Suppressor macrophage (primary cell): ENCODE measurements at places on chromosomes 1 and 21.
A peak's percentile ranks its signal among the peaks of the same experiment; 100 is the strongest.

DNA sequence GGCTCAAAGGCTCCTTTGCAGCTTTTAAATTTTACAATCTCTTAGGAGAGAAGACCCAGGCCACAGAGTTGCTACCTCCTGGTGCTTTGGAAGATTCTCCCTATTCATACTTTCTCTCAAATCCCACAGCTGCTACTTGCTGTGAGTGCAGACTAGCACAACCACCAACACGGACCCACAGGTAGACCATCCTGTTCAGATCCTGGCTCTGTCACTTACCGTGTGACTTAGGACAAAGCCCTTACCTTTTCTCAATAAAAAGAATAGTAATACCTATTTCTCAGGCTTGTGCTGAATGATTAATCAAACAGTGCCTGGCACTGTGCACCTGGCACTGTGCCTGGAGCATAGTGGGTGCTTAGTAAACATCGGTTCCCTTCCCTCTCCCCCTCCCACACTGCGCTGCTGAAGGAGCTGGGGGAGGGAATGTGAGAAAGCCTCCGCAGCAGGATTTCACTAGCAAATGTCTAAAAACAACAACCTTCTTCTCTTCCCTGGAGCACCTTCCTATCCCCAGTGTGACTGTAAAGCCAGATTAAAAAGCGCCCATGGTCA, 81.7 kb downstream of the PGM1 start:
- no peak for DNase-seq

DNA sequence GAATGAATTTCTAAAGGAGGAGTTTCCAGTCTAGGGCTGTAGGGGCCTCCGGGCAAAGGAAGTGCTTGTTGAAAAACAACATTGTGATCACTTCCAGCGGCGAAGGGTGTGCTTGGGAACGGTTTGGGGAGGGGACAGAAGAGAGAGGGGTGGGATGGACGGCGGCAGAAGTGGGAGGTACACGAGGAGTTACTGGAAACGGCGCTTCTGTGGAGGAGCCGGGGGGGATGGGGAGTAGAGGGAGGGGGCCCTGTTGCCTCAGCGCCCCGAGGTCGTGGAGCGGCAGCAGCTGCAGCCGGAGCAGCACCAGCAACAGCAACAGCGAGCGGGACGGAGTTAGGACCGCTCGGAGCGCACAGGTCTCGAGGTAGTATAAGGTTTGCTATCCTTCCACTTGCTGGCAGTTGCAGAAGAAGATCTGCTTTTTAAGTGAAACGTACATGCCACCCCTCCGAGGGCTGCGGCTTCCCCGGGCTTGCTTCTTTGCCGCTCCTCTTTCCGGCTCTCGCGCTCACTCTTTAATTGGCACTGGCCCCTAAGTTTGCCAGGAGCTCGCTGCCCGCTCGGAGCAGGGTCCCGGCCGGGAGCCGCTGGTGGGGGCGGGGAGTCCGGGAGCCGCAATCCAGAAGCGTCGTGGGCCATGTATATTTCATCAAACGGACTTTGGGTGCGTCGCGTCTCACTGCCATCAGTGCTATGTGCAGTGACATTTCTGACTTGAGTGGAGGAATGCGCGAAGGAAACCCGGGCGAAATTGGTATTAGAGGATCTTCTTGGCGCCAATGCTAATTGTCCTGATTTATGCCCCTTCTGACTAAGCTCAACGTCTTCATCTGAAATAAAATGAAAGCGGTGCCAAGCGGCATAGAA, 771 bp upstream of the NTNG1 start:
- no peak for DNase-seq

GRCh38 chr1:28807046-28807445, 4.9 kb upstream of the OPRD1 start:
- no peak for DNase-seq

DNA sequence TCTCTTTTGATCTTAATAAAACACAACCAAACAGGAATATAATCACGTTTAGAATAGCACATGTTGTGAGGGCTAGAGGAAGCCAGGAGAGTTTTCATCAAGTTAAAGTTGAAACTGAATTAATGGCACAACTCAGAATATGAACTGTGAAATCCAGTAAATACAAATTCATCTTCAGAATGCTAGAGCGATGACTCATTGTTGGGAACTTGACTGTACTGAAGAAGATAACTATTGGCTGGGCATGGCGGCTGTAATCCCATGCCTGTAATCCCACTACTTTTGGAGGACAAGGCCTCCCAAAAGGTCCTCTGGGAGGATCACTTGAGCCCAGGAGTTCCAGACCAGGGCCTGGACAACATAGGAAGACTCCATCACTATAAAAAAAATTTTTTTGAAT, 8.8 kb downstream of the SYF2 start:
- DNase-seq = no peak

GRCh38 chr1:211037095-211037494, 96.9 kb downstream of the KCNH1 start:
- DNase-seq = peak; percentile 4

DNA sequence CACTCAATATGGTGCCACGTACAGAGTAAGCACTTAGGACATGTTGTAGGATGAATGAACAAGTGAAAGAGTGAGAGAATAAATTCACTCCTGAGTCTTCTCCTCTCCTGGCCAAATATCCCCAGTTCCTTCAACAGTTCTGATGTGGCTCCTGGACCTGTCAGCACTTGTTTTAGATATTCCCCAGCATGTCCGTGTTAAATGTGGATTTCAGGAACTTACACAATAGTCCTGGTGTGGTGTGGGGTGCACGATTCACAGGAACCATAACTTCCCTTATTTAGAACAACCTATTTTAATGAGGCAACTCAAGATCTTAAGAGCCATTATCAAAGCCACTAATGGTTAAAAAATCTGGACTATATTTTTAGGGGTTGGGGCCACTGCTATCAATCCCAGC, 39.0 kb upstream of the MYSM1 start:
- peak; percentile 82 for DNase-seq

GRCh38 chr1:244218220-244218619, 167.1 kb downstream of the ZBTB18 start:
- no peak for DNase-seq

- DNase-seq = no peak
Measured at GRCh38 chr1:2459757-2460156, 16.3 kb upstream of the PLCH2 start.

GRCh38 chr1:239306426-239306825, 79.9 kb upstream of the CHRM3 start:
- no peak for DNase-seq

GRCh38 chr1:18836654-18837053, 22.8 kb downstream of the TAS1R2 start:
- DNase-seq = no peak

- peak; percentile 36 for DNase-seq
Measured at GRCh38 chr1:9078015-9078751, 8.7 kb upstream of the SLC2A5 start.

DNA sequence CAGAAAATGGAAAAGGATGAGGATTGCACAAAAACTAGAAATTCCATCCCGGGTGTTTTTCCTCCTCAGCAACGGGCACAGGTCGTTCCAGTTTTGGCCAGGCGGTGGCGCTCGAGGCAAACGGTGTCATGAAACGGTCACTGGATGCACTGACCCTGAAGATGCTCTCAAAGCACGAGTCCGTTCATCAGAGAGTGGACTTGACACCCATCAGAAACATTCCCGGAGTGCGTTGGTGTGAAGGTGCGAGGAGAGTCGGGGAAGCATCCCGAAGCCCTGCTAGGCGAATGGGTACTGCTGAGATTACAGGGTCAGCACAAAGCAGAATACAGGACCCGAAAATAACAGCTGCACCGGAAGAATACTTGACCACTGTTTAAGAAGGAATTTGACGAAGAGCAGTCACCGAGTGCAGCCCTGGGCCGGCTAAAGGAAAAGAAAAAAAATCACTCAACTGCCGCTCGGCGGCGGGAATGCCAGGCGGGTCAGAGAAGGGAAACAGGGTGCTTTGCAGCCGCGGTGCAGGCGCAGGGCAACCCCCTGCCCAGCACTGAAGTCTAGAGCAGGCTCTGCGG, 71.7 kb upstream of the ETS2 start:
- peak; percentile 91 for DNase-seq

DNA sequence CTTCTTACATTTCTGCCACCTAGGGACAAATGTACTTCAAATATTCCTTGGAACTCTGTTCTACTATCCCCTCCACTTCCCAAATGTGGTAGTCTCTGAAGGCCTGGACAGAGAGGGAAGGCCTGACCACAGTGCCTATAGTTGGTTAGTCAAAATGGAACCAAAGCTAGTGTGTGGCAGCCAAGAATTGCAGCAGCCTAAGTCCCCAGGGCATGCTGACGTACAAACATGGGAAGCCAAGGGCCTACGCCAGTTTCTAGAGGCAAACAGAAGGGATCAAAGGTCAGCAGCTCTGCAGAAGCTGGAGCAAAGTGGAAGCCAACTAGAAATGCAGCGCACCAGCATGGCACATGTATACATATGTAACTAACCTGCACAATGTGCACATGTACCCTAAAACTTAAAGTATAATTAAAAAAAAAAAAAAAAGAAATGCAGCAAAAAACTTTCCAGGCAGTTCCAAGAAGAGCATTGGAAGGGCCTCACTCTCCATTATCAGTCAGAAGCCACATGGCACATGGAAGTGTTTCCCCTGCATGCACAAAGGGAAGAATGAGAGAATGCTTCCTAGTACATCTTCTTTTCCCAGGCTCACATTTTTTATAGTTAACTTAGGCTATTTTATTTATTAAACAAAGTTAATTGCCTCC, 39.4 kb upstream of the GADD45A start:
- DNase-seq = no peak

- DNase-seq = no peak
Measured at GRCh38 chr1:236920286-236920894, 83.9 kb downstream of the MT1HL1 start.

DNA sequence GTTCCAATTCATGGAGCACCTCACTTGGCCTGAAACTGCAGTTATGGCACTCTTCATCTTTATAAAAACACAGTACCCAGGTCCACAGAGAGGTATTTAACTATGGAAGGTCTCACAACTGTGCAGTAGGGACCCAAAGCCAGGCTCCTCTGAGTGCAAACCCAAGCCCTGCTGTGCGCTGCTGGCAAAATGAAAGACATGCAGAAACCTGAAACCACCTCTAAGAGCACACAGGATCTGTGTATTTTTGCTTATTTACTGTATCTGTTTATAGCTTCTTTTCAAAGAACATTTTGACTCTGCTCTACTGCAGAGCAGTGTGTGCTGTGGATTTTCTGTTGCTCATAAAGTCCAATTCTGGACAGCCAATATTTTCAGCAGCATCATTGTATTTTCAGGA, 166.6 kb downstream of the DSCAM start:
- DNase-seq = no peak

DNA sequence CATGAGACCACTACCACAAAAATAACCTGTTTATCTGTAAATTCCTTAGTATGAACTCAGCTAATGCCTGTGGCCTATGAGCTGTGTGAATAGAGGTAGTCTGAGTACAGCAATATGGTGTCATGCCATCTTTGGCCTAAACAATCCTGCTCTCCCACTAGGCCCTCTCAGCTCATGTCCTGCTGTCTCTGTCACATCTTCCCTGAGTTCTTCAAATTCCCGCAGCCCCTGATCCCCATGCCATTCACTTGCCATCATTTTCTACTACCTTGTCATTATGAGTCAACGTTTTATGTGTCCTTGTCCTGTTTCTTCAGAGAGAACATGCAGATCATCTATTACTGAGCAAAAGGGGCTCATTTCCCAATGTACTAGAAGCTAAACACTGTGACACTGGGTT, 125.6 kb downstream of the SPATA46 start:
- DNase-seq = no peak

DNA sequence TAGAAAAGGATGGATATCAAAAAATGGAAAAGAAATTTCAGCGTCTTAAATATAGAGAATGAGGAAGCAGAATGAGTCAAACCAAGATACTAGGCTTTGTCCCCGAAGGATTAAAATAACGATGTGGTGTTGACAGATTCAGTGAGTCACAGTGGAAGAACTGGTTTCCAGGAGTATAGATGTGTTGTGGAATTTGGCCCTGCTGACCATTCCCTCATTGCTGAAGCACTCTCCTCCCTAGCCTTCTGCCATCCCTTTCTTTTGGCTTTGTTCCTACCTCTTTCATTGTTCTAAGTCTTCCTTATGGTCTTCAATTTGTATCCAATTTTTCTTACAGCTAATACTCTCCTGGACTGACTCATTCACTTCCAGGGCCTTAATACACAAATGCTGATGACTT, 23.1 kb upstream of the USP25 start:
- no peak for DNase-seq

DNA sequence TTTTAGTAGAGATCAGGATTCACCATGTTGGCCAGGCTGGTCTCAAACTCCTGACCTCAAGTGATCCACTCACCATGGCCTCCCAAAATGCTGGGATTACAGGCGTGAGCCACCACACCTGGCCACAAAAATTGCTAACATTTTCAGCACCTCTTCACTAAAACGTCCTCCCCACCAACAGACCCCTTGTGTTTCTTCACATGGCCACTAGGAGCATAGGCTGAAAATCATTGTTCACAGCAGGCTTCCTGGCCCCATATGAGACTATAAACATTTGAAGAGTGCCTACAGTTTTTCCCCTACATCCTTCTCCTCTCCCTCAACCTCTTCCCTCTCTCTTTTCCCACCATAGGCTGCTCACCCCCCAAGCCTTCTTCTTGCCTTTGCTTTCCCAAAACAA, 28.0 kb upstream of the SFPQ start:
- peak; percentile 15 for DNase-seq

- no peak for DNase-seq
Measured at GRCh38 chr1:232542633-232543593, 87.0 kb downstream of the SIPA1L2 start.

- no peak for DNase-seq
Measured at GRCh38 chr1:218488986-218489385, 143.8 kb downstream of the TGFB2 start.

GRCh38 chr1:210475321-210475720, 146.6 kb downstream of the HHAT start:
- DNase-seq = peak; percentile 13

DNA sequence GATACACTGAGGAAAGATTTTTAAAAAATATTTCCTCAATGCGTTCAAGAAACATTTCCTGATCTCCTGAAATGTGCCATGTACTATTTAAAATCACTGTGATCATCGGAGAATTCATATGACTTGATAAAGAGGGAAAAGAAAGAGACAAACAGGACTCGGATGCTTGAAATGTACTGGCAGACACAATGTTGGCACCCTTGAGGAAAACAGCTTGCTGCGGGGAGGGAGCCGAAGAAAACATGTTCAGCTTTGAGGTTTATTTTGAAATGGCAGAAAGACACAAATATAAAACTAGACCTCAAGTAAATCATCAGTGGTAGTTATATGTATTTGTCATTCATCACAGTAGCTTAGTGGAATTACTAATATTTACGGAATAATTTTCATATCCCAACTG, 100.9 kb upstream of the BRINP3 start:
- DNase-seq = no peak
